Stimulated activated naive B cell treated with anti-CD40 and anti-IgM and Interleukin-4, amounts not matched to agents 10 μg/mL and 1 μg/mL and 100 μg/mL, for 72 hours (primary cell): ENCODE measurements at places on chromosomes 1 and 21.
A peak's percentile ranks its signal among the peaks of the same experiment; 100 is the strongest.

DNA sequence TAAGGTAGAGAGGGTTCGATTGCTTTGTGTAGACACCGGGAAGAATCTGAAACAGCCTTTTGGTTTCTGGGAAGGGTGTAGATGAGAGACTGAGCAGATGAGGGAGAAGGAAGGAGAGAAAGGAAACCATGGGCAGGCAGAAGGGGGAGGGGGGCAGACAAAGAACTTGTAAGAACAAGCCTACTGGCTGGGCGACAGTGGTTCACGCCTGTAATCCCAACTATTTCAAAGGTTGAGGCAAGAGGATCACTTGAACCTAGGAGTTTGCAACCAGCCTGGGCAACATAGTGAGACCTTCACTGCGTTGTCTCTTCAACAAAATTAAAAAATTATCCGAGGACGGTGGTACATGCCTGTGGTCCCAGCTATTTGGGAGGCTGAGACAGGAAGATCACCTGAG, 106.2 kb downstream of the TM2D1 start:
- no peak for DNase-seq
- no peaks in the 10 kb centered on the region for H3K4me1 ChIP-seq
- no peak overlapping the region for H3K27ac ChIP-seq
- peaks cover 5% of the 10 kb centered on the region for H3K27me3 ChIP-seq
- no peaks in the 10 kb centered on the region for H3K36me3 ChIP-seq
- no peak overlapping the region for H3K4me3 ChIP-seq

DNA sequence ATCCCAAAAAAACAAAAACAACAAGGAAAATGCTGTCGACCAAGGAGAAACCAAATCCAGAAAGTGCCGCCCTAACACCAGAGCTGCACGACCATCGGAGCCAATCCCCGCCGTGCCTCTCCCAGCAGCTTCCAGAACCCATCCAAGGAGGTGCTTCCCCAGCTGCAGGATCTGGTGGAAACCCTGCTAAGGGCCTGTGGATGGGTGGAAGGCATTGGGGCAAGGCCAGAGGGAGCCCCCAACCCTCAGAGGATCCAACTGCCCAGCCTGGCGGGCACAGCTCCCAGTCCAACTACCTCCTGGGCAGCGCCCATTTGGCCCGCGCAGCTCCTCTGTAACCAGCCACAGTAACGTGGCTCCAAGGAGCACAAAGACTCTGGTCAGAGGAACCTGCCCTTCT, 81.6 kb downstream of the NPHP4 start:
- H3K4me3 ChIP-seq, result no peak overlapping the region
- no peaks in the 10 kb centered on the region for H3K27me3 ChIP-seq
- no peak for DNase-seq
- H3K4me1 ChIP-seq, result peaks cover 2% of the 10 kb centered on the region
- peaks cover 7% of the 10 kb centered on the region for H3K36me3 ChIP-seq

GRCh38 chr1:20484519-20485462, 1.2 kb downstream of the CAMK2N1 start:
- H3K4me3 ChIP-seq, result peak overlapping the region; percentile 18
- H3K36me3 ChIP-seq, result no peaks in the 10 kb centered on the region
- peaks cover 27% of the 10 kb centered on the region for H3K4me1 ChIP-seq
- peaks cover 73% of the 10 kb centered on the region for H3K27me3 ChIP-seq
- DNase-seq, result no peak
- H3K27ac ChIP-seq, result peak overlapping the region; percentile 74

DNA sequence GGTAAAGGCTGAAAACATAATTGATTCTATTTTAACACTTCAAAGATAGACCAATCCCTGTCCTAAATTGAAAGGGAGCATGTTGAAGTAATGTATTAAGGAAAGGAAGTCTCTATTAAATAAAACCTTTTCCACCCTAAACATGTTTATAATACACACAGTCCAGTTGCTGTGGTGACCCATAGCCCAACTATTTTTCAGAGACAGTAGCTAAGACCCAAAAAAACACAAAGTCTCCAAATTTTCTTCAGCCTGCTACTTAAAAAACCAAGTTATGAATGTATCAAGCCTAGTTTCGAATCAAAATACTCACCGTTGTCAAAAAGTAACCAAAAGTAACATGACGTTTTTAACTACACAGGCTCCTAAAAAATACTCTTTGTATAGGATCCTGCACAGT, 1.6 kb downstream of the ELK4 start:
- H3K4me1 ChIP-seq, result peaks cover 17% of the 10 kb centered on the region
- no peaks in the 10 kb centered on the region for H3K27me3 ChIP-seq
- no peak for DNase-seq

GRCh38 chr1:153697191-153698019, 18.9 kb downstream of the NPR1 start:
- no peaks in the 10 kb centered on the region for H3K36me3 ChIP-seq
- H3K27ac ChIP-seq, result peak overlapping the region; percentile 37
- peaks cover 7% of the 10 kb centered on the region for H3K27me3 ChIP-seq
- H3K4me3 ChIP-seq, result peak overlapping the region; percentile 70

DNA sequence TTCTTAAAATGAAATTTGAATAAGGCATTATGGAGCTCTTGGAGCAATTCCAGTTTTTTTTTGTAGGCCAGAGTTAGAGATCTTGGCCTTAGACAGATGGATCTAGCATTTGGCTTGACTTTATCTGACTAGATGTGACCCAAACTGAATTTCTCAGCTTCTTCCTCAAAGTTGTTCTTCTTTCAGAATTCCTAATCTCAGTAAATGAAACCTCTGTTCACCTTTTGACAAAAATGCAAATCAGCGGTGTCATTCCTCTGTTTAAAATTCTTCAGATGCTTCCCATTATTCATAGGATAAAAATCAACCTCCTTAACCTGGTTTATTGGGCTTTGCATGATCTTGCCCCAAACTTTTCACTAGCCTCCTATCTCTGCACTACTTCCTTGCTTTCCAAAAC, 177.6 kb downstream of the RASAL2 start:
- H3K4me1 ChIP-seq, result no peaks in the 10 kb centered on the region
- DNase-seq, result no peak
- no peaks in the 10 kb centered on the region for H3K36me3 ChIP-seq
- H3K27me3 ChIP-seq, result peaks cover 11% of the 10 kb centered on the region
- H3K4me3 ChIP-seq, result no peak overlapping the region

- H3K27ac ChIP-seq, result peak overlapping the region; percentile 85
- no peak for DNase-seq
- peaks cover 60% of the 10 kb centered on the region for H3K4me1 ChIP-seq
- no peaks in the 10 kb centered on the region for H3K27me3 ChIP-seq
- H3K4me3 ChIP-seq, result no peak overlapping the region
Observed at GRCh38 chr1:15958793-15959192, 17.1 kb downstream of the ZBTB17 start.

- peak overlapping the region; percentile 99 for H3K27ac ChIP-seq
- no peaks in the 10 kb centered on the region for H3K27me3 ChIP-seq
- no peaks in the 10 kb centered on the region for H3K36me3 ChIP-seq
- peaks cover 14% of the 10 kb centered on the region for H3K4me1 ChIP-seq
- DNase-seq, result peak; percentile 39
Observed at GRCh38 chr1:243848858-243849420, 1.1 kb downstream of the AKT3 start.

- peaks cover 14% of the 10 kb centered on the region for H3K27me3 ChIP-seq
- no peaks in the 10 kb centered on the region for H3K4me1 ChIP-seq
- no peak overlapping the region for H3K27ac ChIP-seq
- DNase-seq, result no peak
- no peak overlapping the region for H3K4me3 ChIP-seq
Observed at GRCh38 chr1:70504821-70505193, 93.7 kb downstream of the CTH start.

- H3K36me3 ChIP-seq, result no peaks in the 10 kb centered on the region
- H3K27me3 ChIP-seq, result peaks cover 9% of the 10 kb centered on the region
- no peak overlapping the region for H3K4me3 ChIP-seq
- DNase-seq, result no peak
- H3K4me1 ChIP-seq, result peaks cover 21% of the 10 kb centered on the region
Observed at GRCh38 chr21:35583566-35584216, 476.6 kb downstream of the SETD4 start.

DNA sequence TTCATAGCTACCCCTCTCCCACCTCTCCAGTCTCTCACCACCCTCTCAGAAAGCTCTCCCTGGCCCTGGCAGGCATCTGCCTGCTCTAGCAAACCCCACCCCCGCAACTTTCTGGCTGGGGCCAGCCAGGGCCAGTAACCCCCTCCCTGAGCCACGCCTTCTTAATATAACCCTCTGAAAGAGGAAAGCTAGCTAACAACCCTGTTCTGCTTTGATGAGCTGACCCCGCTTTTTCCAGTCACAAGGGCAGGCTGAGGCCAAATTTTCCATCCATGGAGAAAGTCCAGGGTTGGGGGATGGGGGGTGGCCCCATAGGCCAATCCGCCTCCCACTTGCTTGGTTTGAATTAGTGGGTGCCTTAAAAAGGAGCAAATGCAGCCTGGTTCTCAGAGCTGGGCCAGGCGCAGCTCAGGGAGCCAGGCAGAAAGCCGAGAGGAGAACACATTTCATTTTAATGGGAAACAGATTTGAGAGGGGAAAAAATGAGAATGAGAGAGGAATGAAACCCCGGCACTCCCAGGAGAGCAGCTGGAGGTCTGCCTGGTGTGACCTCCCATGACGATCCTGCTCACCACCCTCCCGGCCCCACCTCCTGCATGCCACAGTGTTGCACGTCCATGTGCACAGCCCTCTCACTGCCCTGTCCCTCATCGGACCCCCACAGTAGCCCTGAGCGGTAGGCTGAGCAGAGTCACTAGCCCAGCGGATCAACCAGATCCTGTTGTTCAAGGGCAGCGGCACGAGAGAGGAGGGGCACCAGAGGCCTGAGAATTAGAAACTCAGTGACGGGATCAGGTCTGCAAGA, 62.3 kb downstream of the OPTC start:
- peaks cover 13% of the 10 kb centered on the region for H3K4me1 ChIP-seq
- H3K4me3 ChIP-seq, result peak overlapping the region; percentile 5
- peak; percentile 10 for DNase-seq
- no peaks in the 10 kb centered on the region for H3K36me3 ChIP-seq
- peaks cover 9% of the 10 kb centered on the region for H3K27me3 ChIP-seq

- no peak overlapping the region for H3K4me3 ChIP-seq
- H3K36me3 ChIP-seq, result peaks cover 7% of the 10 kb centered on the region
- no peak for DNase-seq
- no peak overlapping the region for H3K27ac ChIP-seq
Observed at GRCh38 chr1:95005584-95005983, 67.2 kb downstream of the ALG14 start.

GRCh38 chr1:54653036-54653435, 11.4 kb downstream of the MROH7 start:
- peaks cover 2% of the 10 kb centered on the region for H3K36me3 ChIP-seq
- no peak overlapping the region for H3K27ac ChIP-seq
- DNase-seq, result no peak
- H3K4me1 ChIP-seq, result no peaks in the 10 kb centered on the region

- no peak overlapping the region for H3K4me3 ChIP-seq
- H3K27ac ChIP-seq, result no peak overlapping the region
- no peaks in the 10 kb centered on the region for H3K4me1 ChIP-seq
- peaks cover 12% of the 10 kb centered on the region for H3K27me3 ChIP-seq
- DNase-seq, result no peak
Observed at GRCh38 chr1:116076831-116077230, 34.4 kb upstream of the MAB21L3 start.

DNA sequence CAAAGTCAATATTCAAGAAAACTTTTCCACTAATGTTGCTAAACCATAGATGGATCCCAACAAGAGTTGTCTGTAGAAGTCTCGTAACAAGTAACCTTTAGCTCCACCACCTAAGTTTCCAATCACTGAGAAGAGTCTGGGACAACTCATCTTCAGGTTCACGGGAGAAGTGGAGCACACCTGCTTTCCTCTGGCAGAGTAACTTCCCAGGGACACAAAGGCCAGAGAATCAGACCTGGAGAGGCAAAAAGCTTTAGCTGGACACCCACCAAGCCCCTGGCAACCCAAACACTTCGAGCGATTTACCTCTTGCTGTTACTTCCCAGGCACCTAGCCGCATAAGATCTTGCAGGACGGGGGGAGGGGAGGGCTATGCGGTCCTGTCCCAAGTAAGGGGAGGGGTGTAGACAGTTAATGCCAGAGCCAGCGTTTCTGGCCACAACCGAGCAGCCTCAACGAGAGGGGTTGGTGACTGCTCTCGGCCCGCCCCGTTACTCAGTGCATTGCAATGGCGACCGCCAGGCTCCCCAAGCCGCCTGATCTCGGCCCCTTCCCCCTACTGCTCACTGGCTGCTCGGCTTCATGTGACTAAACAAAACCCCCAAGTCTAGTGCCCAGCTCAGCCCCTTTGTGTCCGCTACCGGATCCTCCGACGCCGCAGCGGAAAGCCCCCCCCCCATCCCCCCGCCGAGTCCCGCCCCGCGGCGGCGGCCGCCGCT, 709 bp downstream of the ZNF644 start:
- peak overlapping the region; percentile 99 for H3K4me3 ChIP-seq
- H3K27me3 ChIP-seq, result no peaks in the 10 kb centered on the region
- peaks cover 67% of the 10 kb centered on the region for H3K4me1 ChIP-seq
- DNase-seq, result peak; percentile 63

DNA sequence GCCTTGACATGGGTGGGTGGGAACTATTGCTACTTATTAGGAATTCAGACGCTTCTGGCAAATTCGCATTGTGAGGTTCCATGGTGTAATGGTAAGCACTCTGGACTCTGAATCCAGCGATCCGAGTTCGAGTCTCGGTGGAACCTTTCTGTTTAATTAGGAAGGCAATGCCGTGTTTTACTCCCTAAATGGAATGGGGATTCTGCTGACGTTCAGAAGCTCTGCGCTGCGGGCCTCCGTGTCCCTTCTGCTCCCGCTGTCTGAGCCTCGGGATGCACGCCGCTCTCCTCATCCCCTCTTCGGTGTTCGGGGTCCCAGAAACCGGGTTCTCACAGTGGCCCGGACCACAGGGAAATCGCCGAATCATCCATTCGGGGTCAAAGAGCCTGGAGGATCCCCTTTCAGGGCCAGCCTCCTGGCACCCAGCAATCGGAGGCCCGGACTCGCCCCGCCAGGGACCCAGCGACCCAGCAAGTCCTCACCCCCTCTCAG, 280.3 kb downstream of the FAM72C start:
- no peaks in the 10 kb centered on the region for H3K4me1 ChIP-seq
- H3K27me3 ChIP-seq, result peaks cover 56% of the 10 kb centered on the region
- H3K4me3 ChIP-seq, result no peak overlapping the region
- DNase-seq, result no peak
- H3K27ac ChIP-seq, result no peak overlapping the region
- no peaks in the 10 kb centered on the region for H3K36me3 ChIP-seq

- peaks cover 3% of the 10 kb centered on the region for H3K27me3 ChIP-seq
- DNase-seq, result no peak
- H3K27ac ChIP-seq, result no peak overlapping the region
- peaks cover 8% of the 10 kb centered on the region for H3K4me1 ChIP-seq
Observed at GRCh38 chr1:66246351-66247269, 287.3 kb upstream of the SGIP1 start.

- H3K4me1 ChIP-seq, result peaks cover 29% of the 10 kb centered on the region
- peak overlapping the region; percentile 6 for H3K4me3 ChIP-seq
- H3K27ac ChIP-seq, result no peak overlapping the region
- DNase-seq, result no peak
- no peaks in the 10 kb centered on the region for H3K36me3 ChIP-seq
Observed at GRCh38 chr1:169044296-169044695, 62.2 kb upstream of the ATP1B1 start.

GRCh38 chr1:161958425-161958824, 65.2 kb downstream of the OLFML2B start:
- H3K4me3 ChIP-seq, result no peak overlapping the region
- H3K36me3 ChIP-seq, result peaks cover 31% of the 10 kb centered on the region
- no peaks in the 10 kb centered on the region for H3K27me3 ChIP-seq
- DNase-seq, result no peak
- peaks cover 13% of the 10 kb centered on the region for H3K4me1 ChIP-seq
